NAMALWA (cell line): ENCODE measurements at places on chromosomes 2 and 18.

- DNase-seq: no peak
Measured at GRCh38 chr2:233820774-233821105, 33.6 kb downstream of the HJURP start.

DNA sequence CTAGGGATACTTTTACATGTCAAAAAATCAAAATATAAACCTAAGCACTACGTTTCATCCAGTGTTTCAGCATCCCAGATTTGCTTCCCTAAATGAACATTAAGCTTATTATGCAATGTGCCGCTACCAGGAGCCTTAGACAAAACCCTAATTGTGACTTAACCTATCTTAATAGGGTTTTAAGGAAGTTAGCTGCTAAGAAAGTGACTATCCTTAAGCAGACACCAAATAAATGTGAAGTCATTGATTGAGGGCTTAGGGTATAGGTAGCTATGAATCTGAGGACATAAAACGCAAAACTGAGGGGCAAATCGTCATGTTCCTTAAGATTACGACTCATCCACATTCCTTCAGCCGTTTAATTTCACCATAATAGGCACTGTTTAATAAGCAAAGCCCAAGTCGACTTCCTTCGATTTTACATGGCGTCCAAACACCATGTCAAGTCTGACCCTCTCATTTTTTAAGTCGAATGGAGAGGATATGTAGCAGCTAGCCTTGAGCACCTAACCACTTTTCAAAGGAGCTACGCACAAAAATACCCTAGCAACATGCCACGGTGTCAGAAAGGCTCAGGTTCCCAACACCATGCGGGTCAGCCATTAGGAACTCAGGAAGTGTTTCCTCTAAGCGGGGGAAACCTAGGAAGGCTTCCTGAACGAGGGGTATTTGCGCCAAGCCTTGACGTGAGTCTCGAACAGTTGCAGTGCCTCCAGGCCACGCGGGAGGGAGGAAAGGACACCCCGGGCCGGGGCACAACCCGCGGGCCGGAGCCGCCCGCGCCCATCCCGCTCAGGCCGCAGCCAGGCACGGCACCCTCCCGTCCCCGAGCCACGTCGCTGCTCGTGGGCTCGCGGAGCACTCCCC, 1.0 kb downstream of the HDLBP start:
- DNase-seq: no peak

- DNase-seq: no peak
Measured at GRCh38 chr2:219603771-219604170, 6.1 kb downstream of the STK11IP start.

DNA sequence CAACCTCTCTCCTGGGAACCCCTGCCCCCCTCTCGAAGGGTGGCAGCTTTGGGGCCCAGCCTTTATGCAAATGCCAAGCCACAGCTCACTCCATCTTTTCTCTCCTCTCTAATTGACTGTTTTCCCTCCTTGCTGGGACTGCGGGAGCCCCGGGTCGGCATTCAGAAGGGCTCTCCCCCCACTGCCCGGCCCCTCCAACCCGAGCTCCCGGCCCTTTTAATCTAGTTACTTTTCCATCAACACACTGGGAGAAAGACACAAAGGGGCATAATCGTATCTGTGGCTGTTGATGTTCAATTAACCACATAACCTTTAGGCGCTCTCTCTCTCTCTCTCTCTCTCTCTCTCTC, 95.4 kb downstream of the INHBB start:
- DNase-seq: no peak

- DNase-seq: no peak
Measured at GRCh38 chr2:183903026-183903425, 695.3 kb upstream of the ZNF804A start.

DNA sequence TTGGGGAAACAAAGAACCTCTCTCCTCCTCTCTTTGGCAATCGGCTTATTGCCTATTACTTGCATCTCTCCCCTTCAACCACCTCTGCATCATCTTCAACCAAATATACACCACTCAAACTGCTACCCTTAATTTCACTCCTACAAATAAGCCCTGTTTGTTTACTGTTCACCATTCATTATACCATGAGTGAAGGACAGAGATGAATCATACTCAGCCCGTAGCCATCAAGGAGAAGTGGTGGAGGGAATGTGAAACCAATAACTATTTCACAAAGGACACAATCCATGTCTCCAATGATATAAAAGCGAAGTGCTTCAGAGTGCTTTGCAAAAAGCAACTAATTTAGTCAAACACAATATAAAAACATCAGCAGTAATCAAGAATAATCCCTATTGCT, 76.8 kb downstream of the CACNB4 start:
- DNase-seq: no peak

GRCh38 chr2:84919885-84920580, 14.6 kb downstream of the TMSB10 start:
- peak; percentile 55 for DNase-seq

- DNase-seq: peak; percentile 20
Measured at GRCh38 chr2:230925879-230926765, 1.1 kb upstream of the GPR55 start.

DNA sequence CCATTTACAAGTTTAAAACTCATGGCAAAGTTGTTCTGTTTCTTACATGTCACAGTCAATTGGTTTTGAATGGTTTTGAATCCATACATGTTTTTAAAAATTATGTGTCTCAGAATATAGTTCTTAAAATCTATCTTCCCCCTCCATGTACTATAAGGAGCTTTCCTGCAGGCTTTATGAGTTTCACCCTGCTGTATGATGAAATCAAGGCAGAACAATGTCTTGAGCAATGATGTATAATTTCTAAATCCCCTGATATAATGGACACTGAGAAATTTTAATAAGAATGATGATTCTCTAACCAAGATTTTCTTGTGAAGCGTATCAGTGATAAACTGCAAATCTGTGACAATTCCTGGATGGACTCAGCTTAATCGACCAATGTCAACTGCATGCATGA, 10.6 kb upstream of the ZNF516 start:
- DNase-seq: no peak

DNA sequence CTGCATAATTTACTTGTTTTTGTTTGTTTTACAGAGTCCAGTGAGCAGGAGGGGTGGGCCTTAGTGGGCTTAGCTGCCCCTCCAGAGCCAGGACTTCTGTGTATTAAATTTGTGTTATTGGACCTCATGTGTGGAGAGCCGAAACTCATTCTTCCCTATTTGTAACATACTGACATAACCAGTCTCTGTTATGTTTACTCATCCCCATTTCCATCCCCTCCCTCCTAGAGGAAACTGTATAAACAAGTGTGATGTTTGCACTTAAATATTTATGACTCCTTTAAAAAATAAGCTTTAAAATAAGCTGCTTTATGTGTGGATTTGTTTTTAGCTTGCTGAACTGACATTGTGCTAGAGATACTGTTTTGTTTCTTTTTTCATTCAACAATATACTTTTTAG, 13.8 kb downstream of the ZNF512 start:
- no peak for DNase-seq

- DNase-seq: no peak
Measured at GRCh38 chr2:69178756-69179155, 165.8 kb downstream of the ANTXR1 start.

GRCh38 chr2:122100756-122101155, 345.3 kb downstream of the TSN start:
- DNase-seq: no peak

DNA sequence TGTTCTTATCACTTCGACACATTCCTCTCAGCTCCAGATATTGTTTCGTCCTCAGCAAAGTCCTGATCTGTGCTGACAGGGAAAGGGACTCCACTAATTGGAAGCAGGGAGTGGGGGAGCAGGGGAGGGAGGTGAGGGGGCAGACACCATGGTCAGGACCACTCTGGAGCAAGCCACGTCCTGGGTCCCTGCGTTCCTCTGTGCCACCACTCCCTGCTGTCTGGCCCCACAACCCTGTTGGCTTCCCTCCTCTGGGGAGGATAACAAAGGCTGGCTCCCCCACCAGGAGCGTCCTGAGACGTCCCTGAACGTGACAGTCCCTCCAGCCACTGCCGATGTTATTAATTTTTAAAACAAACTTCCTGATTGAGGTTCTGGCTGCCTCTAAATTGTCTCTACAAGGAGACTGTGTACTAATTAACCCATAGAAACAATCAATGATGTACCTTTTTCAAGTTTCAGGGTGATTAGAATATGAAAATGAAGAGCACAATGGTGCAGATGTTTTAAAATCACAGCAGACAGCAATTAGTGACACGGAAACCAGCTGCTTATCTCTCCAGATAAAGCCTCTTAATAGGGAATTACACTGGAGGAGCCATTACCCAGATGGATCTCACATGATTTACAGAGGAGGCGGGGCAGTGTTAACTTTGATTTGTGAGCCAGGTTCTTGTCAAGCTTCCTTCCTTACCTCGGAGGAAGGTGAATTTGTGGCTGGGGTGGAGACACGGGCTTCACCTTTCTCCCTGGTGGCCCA, 257.5 kb downstream of the SETBP1 start:
- no peak for DNase-seq

DNA sequence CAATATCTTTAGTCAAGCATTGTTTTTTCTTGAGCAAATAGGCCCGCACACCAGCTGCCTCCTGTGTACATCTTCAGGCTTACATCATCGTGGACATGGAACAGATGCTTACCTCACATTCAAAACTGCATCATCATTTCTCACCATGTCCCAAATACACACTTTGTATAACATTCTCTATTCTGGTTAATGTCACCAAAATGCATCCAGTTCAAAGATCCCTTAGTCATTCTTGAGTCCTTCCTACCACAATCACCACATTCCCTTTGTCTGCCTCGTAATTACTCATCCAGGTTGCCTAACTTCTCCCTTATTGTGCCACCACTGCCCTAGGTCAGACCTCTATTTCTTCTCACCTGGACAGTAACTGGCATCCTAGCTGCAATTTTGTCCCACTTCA, 373.7 kb upstream of the GALNT5 start:
- DNase-seq: no peak

GRCh38 chr2:123648956-123649355, 376.1 kb upstream of the CNTNAP5 start:
- DNase-seq: no peak

DNA sequence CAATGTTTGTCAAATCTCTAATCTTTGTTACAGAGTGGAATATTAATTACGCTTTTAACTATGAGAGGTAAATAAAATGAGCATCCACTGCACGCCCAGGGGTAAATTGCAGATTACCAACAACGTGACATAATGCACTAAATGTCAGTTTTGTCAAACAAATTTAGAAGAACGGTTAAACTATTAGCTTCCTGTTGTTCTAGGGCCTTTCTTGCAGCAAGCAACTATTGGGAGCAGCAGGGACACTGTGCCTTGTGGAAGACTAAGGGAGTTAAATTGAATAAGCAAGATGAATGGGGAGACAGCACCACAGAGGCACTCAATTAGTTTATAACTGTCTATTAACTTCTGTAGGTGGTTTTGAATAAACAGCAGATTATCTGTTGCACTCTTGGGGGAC, 391.0 kb upstream of the RAB12 start:
- DNase-seq: no peak

DNA sequence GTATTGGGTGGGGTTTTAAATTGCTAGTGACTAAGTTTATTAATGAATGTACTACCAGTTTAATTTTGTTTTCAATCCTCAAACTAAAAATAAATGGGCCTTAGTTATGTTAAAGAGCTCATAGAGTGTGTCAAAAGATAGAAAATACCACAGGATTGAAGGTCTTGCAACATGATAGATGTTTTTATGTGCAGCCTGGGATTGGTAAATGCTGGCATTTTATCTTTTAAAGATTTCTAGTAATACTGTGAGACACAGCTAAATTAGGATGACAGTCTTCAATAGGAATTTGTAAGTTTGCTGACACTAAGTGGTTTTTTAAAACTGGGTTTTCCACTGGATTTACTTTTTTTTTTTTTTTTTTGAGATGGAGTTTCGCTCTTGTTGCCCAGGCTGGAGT, 122.3 kb downstream of the HAUS1 start:
- no peak for DNase-seq

DNA sequence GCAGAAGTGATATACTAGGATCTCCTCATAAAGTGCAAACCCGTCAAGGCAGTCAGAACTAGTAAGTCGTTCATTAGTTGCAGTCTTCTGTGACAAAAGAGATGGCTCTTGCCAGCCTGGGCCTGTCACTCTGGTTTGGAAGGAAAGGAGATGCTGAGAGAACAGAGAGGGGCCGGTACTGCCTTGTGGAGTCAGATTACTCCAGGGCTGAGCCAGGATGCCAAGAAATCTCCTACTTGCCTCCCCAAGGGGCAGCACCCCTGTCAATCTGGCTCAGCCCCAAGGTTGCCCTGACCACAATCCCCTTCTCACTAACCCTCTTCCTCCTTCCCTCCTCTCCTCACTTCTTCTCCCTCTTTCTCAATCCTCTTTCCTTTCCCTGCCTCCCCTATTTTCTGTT, 62.9 kb upstream of the ASPRV1 start:
- DNase-seq: no peak

DNA sequence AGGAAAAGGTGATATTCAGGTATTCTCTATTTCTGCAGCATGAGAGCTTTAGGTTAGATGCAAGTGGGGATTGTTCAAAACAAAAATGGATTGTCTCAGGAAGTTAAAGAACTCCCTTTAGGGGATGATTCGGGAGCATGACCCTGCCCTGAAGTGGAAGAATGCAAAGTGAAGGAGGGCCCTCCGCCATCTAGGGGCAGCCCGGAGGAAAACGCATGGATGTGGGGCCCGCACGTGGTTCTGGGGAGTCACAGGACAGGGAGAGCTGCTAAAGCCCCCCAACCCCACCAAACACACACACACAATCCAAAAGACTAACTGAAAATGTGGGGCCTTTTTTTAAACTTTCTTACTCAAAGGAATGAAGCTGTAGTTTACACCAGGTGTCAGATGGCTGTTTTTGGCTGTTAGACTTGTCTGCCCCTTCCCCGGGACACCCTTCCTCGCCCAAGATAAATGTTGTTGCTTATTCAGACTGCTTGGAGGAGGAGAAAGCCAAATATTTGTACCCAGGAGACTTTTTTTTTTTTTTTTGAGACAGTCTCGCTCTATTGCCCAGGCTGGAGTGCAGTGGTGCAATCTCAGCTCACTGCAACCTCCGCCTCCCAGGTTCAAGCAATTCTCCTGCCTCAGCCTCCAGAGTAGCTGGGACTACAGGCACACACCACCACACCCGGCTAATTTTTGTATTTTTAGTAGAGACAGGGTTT, 78.8 kb downstream of the HNRNPLL start:
- DNase-seq: peak; percentile 41

- no peak for DNase-seq
Measured at GRCh38 chr2:180056367-180057118, 49.4 kb upstream of the CWC22 start.

- DNase-seq: peak; percentile 79
Measured at GRCh38 chr2:88897715-88898114, 206.2 kb downstream of the RPIA start.

GRCh38 chr2:51014759-51015158, 17.2 kb downstream of the NRXN1 start:
- DNase-seq: no peak

DNA sequence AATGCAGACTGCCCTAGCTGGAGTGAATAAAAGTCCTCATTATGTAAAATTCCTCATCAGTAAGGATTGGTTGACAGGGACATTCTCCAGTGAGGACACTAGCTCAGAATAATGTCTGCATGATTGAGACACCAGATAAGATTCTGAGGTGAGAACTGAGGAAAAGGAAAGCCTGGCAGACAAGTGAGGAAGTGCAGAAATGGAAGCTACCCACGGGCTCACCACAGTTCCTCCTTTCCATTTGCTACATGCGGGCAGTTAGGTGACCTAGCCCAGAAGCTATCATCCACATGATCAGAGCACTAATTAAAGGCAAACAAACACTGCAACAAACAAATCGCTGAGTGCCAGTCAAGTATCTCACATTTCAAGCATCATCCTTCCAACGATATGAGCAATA, 27.7 kb downstream of the NETO1 start:
- no peak for DNase-seq
